ENCODE measurements at places on chromosomes 12 and 14.

- DNase-seq, result no peak
Measured at GRCh38 chr14:49858383-49858782, 5.8 kb upstream of the NEMF start.

DNA sequence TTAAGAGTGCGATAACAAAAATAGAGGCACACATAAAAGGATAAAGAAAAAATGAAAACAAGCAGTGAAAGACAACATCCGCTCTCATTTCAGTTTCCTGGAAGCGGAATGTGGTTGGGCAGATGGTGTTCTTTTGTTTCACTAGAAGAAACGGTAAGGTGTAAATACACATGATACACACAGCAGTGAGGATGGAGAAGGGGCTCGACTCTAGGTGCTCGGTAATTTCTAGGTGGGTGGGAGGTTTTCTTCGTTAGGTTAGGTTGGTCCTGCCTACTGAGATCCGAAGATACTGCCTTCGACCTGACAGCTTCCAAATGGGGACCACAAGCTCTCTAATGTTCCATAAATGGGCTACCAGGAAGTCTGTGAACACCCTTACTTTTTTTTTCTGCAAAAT, 1082.5 kb downstream of the BCL11B start:
- no peak for DNase-seq

- peak; percentile 71 for DNase-seq
Measured at GRCh38 chr12:53593707-53594106, 32.5 kb downstream of the ATF7 start.

- DNase-seq, result no peak
Measured at GRCh38 chr14:83007641-83008225, 1474.1 kb upstream of the SEL1L start.

- DNase-seq, result no peak
Measured at GRCh38 chr12:6374028-6374785, 1.2 kb downstream of the SCNN1A start.

- DNase-seq, result no peak
Measured at GRCh38 chr12:26203167-26203780, 7.9 kb downstream of the SSPN start.

Data from brain (organoid and tissue), 16 donors.